GM10248 (cell line): ENCODE measurements at places on chromosomes 3 and 15.

GRCh38 chr3:38131621-38132369 lies 5.1 kb downstream of the ACAA1 start:
- DNase-seq = no peak

DNA sequence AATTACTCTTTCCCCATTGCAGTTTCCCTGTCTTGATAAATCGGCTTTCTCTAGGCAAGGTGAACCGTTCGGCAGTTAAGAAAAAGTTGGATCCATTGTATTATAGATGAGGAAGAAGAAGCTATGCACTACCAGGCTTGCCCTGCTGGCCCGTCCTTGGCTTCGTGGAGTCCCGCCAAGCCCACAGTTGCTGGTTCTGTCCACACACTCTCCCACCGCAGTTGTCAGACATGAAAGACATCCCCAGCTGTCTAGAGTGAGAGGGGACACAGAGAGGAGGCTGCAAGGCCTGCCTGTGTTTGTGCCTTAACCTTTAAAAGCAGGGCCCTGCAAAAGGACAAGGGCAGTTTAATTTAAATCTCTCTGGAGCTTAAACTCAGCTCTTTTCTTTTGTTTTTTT lies 47.2 kb upstream of the PLCL2 start:
- no peak for DNase-seq

DNA sequence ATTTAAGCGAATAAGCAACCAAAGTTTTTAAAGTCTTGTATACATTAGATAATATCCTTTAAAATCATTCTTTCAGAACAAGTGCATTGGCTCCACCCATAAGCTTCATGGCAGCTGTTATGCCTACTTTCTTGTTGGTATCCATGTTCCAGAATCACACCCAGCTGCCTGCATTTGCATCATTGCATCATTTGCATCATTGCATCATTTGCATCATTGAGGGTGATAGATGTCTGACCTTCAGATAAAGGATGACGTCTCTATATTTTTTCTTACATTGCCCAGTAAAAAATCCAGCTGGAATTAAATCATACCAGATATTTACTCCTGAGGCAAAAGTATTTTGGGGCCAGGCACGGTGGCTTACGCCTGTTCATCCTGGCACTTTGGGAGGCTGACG lies 42.3 kb downstream of the SLC12A1 start:
- DNase-seq = no peak

GRCh38 chr3:58683466-58683865 lies 16.9 kb upstream of the FAM3D start:
- no peak for DNase-seq

GRCh38 chr3:171284308-171285075 lies 175.7 kb downstream of the TNIK start:
- peak; percentile 18 for DNase-seq

DNA sequence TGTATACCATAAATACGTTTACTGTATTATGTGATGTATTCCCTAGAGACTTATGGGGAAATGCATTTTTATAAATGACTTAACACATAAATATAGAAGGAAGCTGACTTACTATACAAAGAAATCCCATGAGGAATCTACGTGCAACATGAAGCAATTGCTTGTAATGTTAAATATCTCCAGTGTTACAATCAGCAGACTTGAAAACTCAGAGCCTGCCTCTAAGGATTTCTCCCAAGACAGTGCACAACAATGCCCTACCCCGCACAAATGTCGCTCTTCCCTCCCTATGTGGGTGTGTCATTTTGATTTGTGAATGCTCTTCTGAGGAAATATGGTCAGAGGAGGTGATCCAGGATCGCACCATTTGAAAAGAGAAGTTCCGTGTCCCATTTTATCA lies 629.0 kb downstream of the NR2F2 start:
- no peak for DNase-seq

DNA sequence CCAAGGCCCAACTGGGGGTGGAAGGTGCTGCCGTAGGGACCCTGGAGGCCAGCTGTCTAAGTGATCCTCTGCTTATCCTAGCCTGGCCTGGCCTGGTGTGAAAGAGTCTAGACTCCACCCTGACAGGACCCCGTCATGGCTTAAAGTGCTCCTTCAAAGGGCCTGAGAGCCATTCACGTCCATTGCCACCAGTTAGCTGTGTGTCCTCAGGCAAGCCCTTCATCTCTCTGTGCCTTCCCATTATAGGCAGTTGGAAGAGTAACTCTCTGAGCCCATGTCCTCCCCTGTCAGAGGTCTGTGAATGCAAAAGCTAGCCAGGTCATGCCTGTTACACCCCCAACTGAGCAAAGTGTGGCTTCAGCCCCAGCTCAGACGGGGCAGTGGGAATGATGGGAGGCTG lies 9.1 kb upstream of the DNAH1 start:
- DNase-seq = no peak
